ENCODE measurements at places on chromosomes 13 and 19.
A peak's percentile ranks its signal among the peaks of the same experiment; 100 is the strongest.

DNA sequence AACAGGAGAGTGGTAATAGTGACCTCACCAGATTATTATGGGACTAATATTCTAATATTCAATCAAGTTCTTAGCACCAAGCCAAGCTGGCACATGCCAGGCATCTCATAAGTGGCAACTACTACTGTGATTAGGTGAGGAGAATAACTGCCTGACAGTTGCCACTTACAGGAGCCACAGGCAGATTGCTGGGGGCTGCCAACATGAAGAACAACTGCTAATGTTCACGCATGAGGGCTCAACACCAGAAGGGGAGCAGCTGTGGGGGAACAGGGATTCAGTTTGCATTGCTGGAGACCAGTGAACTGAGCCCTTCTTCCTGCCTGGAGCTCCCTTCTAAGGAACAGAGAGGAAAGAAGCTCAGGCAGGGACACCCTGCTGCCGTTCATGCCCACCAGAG is 504.5 kb downstream of the FOXO1 start:
- no peak for DNase-seq

- no peak for DNase-seq
Observed at GRCh38 chr13:78845656-78846365, 186.9 kb upstream of the OBI1 start.

DNA sequence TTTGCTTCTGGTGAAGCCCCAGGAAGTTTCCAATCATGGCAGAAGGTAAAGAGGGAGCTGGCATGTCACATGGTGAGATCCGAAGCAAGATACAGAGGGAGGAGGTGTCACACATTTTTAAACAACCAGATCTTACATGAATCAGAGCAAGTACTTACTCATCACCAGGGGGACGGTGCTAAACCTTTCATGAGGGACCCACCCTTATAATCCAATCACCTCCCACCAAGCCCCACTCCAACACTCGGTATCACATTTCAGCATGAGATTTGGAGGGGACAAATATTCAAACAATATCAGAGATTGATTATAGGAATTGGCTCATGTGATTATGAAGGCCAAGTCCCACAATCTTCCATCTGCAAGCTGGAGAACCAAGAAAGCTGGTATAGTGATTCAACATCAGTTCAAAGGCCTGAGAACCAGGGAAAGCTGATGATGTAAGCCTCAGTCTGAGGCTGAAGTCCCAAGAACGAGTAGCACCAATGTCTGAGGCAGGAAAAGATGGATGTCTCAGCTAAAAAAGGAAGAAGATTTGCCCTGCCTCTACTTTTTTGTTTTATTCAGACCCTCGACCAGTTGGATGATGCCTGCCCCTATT is 58.6 kb upstream of the WDFY2 start:
- no peak for DNase-seq

GRCh38 chr19:3095441-3096191 is 1.5 kb downstream of the GNA11 start:
- no peak for DNase-seq

DNA sequence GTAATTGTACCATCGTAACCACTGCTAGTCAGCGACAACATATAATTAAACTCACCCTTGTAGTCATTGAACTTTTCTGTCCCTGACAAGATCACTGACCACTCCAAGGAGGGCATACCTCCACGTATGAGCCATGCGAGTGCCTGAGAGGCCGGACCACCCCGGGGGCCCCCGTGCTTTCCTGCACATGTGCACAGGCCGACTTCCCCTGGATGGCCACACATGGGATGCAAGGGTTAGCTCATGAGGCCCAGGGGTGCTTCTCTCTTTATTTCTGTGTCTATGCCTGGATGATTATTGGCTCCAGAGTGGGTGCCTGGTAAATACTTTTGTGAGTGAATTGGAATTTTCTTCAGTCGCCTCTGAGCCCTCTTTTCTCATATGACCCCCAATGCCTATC is 82.8 kb upstream of the ZNF536 start:
- no peak for DNase-seq

- DNase-seq: no peak
Observed at GRCh38 chr13:46484561-46484960, 68.4 kb upstream of the LRCH1 start.

- no peak for DNase-seq
Observed at GRCh38 chr13:23411220-23411619, 22.3 kb downstream of the SACS start.

DNA sequence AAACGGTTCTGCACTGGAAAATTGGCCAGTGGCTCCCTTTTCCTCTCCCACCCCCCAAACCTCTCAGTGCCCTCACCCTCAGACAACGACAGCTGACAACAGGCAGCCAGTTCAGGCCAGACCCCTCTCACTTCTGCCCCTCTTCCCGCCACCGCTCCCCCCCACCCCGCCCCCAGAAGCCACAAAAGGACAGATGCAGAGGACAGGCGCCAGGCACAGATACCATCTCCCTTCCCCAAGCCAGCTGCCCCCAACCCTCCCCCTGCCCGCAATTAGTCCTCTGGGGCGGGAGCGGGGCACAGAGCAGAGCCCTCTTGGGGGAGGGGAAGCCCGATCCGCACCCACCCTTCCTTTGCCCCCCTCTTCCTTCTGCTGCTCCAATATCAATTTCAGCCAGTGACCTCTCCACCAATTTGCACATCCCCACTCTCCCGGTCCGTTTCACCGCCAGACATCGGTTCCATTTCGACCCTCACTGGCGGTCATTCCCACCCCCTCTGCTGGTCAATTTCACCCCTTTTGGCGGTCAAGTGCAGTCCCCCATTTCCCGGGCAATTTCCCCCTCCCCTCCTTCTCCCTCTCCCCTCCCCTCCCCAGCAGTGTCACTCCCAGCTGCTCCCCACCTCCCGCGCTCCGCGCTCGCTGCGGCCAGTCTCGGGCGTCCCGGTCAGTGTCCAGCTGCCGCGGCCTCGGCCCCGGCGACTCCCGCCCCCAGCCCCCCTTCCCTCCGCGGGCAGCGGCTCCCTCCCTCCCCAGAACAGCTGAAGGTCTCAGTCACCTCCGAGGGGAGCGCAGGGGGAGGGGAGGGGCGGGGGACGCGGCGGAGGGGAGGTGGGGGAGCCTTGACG is at the start of gene SHD:
SHD (plus strand) TSS at position 848 of the 848 bp plus-strand sequence. CDS start 798 bp downstream, outside the sequence.
- no peak for DNase-seq

DNA sequence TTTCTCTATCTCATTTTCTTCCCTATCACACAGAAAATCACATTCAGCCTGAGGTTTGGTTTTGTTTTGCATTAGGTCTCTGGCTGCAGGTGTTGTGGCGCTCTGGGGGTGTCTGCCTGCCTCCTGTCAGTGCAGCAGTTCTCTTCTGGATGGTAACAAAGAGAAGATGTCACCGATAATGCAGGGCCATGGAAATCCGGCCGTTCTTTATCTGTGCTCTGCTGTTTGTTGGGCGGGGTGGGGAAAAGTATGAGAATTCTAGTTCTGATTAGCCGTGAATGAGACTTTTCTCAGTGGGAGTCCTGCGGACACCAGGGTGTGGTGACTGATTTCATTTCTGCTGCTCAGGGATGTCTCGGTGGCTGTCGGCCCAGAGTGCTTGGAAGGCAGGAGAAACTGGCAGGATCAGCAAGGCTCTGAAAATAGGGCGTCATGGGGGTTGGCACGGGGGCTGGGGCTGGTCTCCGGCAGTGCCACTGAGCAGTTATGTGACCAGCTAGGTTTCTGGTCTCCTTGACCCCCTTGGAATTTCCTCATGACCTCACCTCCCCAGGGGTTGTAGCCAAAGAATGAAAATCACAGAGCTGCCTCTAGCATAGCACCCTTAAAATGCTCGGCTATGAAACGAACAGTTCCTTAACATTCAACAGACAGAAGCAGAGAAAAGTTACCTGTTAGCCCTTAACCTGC is 5.0 kb downstream of the RNF113B start:
- DNase-seq: peak; percentile 56

GRCh38 chr13:61664801-61665705 is 249.4 kb upstream of the PCDH20 start:
- no peak for DNase-seq

DNA sequence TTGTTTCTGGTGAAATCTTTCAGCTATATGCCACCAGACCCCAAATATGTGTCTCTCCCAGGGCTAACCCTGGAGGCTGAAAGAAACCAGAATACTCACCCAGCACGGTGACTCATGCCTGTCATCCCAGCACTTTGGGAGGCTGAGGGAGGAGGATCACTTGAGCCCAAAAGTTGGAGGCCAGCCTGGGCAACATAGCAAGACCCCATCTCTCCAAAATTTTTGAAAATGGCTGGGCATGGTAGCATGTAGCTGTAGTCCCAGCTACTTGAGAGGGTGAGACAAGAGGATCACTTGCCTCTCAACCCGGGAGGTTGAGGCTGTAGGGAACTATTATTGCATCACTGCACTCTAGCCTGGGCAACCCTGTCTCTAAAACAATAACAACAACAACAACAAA is 76.1 kb upstream of the UQCRFS1 start:
- no peak for DNase-seq

DNA sequence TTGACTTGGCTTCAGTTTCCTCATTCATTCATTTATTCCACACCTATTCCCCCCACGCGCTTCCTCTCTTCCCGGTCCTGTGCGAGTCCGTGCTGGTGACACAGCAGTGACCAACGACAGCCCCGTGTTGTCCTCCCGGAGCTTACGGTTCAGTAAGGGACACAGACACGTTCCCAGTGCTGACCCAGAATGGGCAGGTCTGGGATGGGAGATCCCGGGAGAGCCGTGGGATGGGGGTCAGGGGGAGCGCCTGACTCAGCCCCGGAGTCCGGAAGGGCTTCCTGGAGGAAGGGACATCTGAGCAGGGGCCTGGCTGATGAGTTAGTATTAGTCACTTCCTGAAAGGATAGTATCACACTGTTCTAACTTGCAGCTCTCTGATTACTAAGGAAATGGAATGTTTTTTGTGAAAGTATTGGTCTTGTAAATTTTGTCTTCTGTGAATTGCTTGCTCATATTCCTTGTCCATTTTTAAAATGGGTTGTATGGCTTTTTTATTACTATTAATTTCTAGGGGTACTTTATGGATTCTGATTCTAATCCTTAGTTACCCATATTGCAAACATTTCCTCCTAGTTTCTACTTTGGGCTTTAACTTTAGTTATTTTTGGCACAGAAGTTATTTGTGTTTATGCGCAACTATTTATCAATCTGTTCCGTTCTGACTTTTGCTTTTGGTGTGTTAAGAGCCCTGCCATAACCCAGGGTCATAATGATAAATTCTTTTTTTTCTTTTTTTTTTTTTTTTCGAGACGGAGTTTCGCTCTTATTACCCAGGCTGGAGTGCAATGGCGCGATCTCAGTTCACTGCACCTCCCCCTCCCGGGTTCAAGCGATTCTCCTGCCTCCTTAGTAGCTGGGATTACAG is 708 bp upstream of the ERCC1 start:
- DNase-seq: no peak

- DNase-seq: no peak
Observed at GRCh38 chr19:49109569-49110233, 4.5 kb upstream of the LIN7B start.

DNA sequence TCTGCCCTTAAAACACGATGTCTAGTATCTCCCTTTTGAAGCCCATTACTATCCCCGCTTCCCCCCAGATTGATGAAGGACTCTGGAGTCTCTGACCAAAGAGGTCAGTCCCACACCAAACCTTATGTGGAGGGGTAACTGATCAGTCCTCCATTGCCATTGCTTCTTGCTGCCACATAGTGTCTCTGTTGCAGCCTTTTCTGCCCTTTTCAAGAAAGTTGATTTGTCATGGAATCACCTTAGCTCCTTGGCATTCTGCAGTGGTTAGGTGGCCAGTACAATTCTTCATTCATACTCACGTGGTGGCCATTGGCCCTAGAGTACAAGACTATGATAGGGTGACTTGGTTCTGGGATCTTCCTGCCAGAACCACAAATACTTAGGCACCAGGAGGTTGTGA is 8.4 kb upstream of the HTR2A start:
- DNase-seq: no peak

DNA sequence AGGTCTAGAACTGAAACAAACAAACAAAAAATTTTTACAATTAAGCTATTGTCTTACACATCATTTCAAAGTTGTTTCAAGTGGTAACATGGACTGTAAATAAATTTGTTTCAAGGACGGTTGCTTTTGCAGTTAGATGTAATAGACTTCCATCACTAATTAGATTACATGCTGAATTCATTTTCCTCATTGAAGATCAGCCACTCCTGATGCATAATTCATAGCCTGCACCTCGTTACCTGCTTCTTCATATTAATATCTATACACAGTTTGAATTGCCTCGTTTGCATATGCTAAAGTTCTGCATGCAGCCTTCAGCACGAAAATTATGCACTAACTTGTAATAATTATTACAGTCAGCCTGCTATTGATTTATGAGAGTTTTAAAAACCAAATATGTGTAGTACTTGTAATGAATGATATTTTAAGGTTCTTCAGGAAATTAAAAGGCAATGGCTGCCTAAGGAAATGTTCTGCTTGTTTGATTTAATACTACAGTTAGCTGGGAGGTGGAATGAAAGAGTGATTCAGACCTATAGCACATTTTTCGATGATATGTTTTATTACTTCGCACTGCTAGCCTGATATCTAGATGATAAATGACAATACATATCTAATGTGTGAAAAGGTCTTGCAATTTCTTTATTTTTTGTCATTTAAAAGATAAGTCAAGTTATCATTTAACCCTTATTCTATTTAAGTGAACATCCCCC is 184.9 kb downstream of the DACH1 start:
- no peak for DNase-seq

DNA sequence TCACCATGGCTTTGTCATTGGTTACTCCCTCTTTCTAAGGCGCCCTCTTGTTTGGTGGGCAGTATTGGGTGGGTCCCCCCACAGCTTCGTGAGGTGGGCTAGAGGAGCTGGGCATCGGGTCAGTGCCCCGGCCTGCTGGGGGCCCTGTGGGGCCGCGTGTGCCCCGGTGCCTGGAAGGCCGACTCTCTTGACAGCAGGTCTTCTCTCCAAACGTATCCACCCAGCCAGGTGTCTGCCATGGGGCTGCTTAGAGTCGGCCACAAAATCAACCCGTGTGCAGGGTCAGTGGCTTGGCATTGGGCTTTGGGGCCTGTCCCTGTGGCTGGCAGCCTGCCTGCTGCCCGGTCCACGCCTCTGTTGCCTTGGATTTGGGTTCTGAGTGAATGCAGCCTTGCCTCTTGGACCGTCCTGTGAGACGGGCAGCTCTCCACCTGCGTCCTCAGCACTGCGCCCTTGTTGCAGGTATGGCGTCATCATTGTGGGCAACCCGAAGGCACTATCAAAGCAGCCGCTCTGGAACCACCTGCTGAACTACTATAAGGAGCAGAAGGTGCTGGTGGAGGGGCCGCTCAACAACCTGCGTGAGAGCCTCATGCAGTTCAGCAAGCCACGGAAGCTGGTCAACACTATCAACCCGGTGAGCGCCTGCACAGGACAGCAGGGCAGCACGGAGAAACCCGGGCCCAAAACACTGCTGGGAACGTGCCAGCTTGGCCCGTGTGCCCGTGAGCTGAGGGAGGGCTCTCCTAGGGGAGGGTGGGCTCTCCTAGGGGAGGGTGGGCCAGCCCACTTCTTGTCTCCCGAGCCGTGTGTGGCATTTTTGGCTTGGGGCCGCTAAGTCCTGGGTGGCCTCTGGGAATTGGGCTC is 31.4 kb downstream of the UPF1 start:
- no peak for DNase-seq

DNA sequence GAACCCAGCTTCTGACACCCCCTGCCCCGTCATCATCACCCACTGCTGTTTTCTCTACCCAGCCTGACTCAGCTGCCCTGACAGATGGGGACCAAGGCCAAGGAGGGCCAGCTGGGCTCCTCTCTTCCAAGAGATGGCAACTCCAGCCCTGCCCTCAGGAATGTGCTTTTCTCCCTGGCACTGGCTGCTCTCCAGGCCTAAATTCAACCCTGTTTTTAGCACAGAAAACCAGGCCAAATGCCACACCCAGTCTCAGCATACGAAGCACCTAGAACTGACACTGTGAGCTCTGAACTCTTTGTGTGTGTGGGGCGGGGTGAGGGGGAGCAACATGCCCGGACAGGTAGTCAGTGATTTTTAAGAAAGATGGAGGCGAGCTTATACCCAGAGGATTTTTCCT is 23.4 kb upstream of the IGFL1 start:
- no peak for DNase-seq

Measured in hypothalamus (tissue), 51 donors.